Glutamatergic neuron (in vitro differentiated cells): ENCODE measurements at places on chromosomes 12 and 14. TPM values are rescaled to one million over a fixed set of nuclear protein-coding genes. Genes with fewer than 3 reads are reported as not detected.

DNA sequence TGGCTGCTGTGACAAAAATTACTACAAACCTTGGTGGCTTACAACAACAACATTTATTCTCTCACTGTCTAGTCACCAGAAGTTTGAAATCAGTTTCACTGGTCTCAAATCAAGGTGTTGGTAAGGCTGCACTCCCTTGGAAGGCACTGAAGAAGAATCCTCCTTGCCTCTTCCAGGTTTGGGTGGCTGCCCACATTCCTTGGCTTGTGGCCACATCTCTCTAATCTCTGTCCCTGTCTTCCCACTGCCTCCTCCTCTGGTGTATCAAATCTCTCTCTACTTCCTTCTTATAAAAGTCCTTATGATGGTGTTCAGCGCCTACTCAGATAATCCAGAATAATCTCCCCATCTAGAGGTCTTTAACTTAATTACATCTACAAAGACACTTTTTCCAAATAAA, 31.0 kb downstream of the PLCZ1 start:
- no peak for DNase-seq

DNA sequence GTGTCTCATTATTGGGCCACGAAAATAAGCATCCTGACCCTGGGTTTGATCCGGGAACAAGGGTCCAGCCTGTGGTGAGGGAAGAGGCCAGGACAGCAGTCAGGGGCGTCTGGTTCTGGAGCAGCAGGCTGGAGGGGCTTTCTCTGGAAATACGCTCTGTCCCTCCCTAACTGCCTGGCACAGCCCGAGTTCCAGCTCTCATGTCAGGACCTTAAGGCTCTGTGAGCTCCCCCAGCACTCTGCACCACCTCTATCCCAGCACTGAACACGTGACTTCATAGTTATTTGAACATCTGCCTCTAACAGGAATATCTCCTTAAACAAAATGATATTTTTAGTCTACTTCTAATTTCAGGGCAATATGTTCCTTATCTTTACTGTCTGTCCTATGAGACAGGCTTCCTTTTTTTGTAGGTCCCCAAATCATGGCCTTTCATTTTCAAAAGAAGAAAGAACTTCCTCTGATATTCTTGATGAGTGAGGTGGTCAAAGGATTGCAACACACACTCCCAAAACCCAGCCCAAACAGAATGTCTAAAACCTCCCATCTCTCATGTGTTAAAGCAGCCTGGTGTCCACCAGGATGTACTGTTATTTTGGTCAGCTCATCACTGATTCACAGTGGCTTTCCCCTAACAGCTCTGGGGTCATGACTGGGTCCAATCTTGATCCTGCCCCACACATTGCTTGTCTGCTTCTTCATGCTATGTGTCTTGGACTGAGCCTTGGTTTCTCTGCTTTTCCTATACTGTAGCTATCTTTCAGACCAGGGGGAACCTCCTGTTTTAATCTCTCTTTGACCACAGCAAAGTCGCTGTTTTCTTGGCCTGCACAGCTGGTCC, 9.7 kb downstream of the AQP6 start:
- DNase-seq, result no peak

The SPX gene
- total RNA-seq, result not detected

The PTHLH gene
- total RNA-seq, result 1.1 TPM

GRCh38 chr12:111178181-111179081, 190.5 kb downstream of the PHETA1 start:
- DNase-seq, result no peak

GRCh38 chr12:39297891-39298290, 145.0 kb downstream of the KIF21A start:
- DNase-seq, result no peak

The DPF3 gene
- 13.7 TPM for total RNA-seq

- no peak for DNase-seq
Measured at GRCh38 chr12:1530592-1531152, 63.7 kb downstream of the FBXL14 start.

The OVCH1 gene
- total RNA-seq, result not detected

The HOXC9 gene
- not detected for total RNA-seq

GRCh38 chr12:87856-88255, 21.3 kb downstream of the IQSEC3 start:
- DNase-seq, result no peak

The COCH gene
- 29.0 TPM for total RNA-seq

The DACT1 gene
- total RNA-seq, result 39.9 TPM

GRCh38 chr12:40971911-40972310, 216.2 kb upstream of the PDZRN4 start:
- no peak for DNase-seq

The PGF gene
- 7.9 TPM for total RNA-seq

DNA sequence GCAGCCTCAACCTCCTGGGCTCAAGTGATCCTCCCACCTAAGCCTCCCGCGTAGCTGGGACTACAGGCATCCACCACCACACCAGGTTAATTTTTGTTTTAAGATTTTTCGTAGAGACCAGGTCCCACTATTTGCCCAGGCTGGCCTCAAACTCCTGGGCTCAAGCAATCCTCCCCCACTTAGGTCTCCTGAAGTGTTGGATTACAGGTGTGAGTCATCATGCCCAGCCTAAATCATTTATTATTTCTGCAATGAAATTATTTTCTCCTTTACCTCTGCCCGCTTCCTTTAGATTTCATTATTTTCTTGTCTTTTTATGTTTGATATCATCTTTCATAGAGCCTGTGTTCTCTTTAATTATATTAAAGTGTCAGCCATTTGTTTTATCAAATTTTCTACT, 165.2 kb upstream of the OTX2 start:
- DNase-seq, result no peak

DNA sequence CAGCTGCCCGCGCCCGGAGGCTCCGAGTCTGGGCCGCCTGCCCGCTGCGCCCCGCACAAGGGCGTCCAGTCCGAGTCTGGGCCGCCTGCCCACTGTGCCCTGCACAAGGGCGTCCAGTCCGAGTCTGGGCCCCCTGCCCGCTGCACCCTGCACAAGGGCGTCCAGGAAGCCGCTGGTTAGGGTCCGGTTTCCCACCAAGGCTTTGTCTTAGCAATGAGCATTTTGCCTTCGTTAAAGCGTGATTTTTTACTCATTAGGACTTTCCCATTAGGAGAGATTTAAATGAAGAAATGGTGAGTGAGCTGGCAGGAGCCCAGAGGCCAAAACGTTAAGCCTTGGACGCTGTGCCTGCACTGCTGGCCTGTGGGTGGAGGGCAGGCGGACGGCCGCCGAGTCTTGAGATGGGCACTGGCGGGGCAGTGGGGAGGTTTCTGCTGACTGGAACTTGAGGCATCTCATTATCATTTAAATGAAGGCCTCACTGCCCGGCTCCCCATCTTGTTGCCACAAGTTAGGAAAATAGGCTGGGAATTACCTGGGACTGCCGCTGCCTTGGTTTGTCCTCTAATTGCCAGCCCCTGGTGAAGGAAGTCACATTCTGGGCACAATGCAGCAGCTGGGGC, 36.0 kb downstream of the FBRSL1 start:
- DNase-seq, result no peak

GRCh38 chr12:66679461-66680084, 697 bp upstream of the GRIP1 start:
- DNase-seq, result no peak

GRCh38 chr12:53809005-53809404, 57.2 kb upstream of the CISTR start:
- DNase-seq, result no peak

DNA sequence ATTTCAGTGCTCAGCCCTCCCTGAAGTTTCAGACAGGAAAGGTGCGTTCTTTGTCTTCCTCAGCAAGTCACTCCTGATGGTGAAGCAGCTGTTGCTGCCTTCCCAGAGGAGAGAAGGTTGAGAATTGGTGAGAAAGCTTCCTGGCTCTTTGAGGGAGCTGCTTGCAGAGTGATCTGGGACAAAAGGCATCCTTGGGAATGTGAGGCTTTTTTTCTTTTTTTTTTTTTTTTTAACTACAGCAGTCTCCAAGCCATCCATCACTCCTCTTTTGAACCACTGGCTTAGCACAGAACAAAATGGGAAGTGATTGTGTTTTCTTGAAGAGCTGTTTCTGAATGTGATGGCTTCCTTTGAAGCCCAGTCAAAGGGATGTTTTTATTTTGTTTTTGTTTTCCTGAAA, 120.4 kb upstream of the LRIG3 start:
- no peak for DNase-seq

- DNase-seq, result no peak
Measured at GRCh38 chr12:111428728-111429175, 23.0 kb downstream of the SH2B3 start.

- DNase-seq, result no peak
Measured at GRCh38 chr14:39861696-39862095, 429.5 kb upstream of the FBXO33 start.

DNA sequence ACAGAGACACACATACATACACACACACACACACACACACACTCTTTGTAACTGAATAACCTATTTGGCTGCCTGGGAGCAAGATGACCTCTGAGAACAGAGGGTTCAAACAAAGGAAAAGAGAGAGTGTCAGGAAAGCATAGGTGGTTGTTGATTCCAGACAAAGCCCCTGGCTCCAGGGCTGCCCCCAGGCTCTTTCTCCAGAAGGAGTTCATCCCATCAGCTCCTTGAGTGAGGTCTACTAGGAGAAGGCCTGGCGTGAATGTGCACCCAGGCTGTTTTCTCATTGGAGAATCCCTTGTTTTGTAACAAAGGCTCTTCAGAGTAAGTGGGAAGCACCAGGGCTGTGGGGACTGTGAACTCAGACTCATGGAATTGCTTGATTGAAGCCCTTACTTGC, 151.9 kb downstream of the EMP1 start:
- no peak for DNase-seq

DNA sequence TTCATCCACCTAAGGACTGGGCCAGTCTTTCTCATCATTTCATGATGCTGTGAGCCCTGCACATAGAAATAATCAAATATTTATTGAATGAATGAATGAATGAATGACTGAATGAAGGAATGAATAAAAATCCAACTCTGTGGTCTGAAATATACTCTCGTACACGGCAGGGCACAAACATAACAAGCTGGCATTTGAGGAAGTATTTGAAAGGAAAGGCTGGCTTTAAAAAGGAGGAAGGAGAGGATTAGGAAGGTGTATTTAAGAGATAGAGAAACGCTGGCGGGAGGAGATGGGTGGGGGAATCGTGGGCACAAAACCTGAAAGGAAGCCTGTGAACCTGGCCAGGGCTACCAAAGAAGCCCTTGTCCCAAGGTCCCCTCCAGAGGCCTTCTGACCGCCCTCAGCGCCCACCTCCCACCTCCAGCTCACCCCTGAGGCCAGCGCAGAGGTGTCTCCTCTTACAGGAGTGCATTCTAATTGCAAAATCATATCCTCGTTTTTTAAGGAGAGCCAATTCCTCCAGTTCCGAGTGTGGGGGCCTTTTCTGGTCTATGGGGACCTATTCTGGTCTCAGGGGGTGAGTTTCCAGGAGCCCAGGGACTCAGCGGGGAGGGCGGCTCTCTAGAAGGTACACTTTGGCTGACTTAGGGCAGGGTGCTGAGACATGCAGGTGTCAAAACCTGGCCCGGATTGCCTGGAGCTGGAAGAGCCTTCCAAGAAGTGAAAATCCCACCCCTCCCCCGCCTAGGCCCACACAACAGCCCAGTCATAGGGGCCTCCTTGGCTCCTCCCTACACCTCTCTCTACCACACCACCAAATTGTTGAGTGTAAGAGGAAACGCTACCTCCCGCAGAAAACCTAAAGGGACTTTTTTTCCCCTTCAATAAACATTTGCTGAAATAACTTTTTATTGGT, 8.7 kb upstream of the JDP2 start:
- DNase-seq, result no peak

The PTPRB gene
- 0.17 TPM for total RNA-seq

DNA sequence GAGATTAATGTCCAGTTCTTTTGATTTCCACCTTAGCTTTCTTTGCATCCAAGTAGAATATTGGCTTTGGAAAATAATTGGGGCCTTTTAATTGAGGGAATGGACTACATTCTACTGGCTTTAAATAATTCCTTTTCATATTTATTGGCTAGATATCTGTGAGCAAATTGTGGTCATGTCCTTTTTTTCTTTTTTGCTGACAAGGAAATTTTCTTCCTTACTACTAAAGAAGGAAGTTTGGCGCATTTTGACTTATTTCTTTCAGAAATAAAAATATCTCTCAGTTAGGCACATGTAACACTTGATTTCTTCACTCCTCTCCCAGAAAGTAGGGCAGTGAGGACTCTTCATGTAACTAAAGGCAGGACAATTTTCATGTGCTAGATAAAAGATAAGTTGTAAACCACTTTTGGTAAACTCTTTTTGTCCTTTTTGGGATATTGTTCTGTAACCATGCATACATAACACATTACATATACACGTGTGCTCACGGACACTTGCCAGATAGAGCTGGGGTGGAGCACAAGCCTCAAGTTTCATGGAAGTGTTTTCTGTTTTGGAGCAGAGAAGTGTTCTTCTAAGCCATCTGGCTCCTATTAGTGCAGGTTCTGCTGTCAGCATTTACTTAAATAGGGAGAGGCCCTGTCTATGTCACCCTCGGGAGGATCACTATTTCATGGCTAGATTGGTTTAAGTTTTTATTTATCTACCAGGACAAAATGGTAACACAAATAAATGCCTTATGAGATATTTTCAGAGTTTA, 85.1 kb upstream of the LRIG3 start:
- no peak for DNase-seq

GRCh38 chr14:92437729-92438285, 75.8 kb upstream of the RIN3 start:
- no peak for DNase-seq

The SALL2 gene
- total RNA-seq, result 62.9 TPM

DNA sequence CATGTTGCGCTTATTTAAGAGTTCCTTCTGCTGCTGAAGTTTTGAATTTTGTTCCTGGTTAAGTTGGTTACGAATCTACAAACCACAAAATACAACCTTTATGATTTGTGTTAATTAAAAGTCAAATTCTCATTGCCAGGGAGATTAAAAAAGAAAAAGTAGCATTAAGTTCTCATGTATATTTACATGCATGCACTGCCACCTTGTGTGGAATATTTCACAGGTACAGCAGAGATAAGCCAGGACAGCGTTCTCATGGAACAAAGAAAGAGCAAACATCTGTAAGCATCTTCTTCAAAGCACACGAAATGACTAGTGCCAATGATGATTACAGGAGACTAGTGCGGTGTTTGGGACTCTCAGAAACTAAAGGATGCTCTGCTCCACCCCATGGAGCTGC, 34.2 kb downstream of the ZFYVE21 start:
- DNase-seq, result no peak

- DNase-seq, result no peak
Measured at GRCh38 chr12:109358154-109358869, 10.6 kb downstream of the MYO1H start.

DNA sequence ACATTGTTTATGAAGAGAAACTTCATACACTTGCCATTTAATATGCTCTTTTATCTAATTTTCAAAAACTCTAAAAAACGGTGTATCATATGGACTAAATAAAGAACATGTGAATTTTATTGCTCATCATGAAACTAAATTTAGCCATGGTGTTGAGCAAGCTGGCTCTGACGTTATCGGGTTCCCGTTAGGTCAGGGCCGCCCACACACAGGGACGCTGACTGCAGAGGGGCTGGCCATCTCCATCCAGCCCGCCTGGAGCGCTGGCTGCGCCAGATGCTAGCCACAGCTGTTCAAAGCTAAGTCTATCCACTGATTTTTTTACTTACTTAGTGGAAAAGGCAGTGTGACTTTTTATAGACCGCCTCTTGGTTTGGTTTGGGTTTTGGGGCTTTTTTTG, 36.5 kb upstream of the DYNC1H1 start:
- no peak for DNase-seq
